SK-N-DZ (cell line): ENCODE measurements at places on chromosomes 3 and 15.

GRCh38 chr3:128376516-128376915 lies 90.2 kb downstream of the DNAJB8 start:
- no peak for DNase-seq

DNA sequence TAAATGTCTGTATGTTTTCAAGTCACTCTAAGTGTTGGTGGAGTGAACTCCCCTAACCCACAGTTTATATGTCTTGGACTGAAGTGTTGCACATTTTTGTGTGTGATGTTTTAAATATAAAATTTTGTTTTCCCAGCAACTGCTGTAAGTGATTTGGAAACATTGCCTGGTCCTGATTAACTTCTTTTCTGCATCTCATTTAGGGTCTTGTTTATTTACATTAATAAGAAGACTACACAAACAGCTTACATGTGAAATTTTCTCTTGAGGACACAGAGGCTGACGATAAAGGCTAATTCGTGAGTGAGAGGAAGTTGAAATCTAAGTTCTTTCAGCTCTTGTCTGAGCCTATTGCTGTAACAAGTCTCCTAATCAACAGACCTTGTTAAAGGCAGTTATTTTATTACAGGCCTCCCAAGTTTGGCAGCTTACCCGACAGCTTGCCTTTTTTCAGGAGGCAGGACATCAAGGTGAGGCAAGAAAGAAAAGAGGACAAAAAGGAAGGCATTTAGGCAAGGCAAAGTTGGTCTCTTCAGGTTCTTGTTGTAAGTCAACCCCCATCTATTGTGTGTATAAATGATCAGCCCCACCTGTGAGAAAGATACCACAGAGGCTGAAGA lies 177.7 kb upstream of the NR2E3 start:
- DNase-seq, result no peak

DNA sequence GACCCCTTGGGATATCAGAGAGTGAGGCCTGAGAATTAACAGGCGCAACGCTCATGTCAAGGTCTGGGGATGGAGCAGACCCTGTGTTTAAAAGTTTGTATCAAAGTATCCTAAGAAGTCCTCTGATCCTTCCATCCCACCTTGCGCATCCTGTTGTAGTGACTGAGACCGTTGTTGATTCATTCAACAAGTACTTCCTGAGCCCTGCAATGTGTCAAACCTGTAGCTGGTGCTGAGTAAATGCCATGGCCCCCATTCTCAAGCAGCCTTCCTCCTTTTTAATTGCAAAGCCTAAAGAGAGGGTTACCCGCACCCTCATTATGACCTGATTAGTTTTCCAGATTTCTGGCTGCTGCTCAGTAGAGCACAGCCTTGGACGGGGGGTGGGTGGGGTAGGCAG lies 46.4 kb downstream of the RPLP1 start:
- DNase-seq, result no peak

- no peak for DNase-seq
Observed at GRCh38 chr3:94093151-94093550, 30.3 kb downstream of the NSUN3 start.

- no peak for DNase-seq
Observed at GRCh38 chr15:86446253-86446640, 366.6 kb downstream of the AGBL1 start.

GRCh38 chr15:66849393-66849745 lies 147.3 kb downstream of the SMAD6 start:
- no peak for DNase-seq

DNA sequence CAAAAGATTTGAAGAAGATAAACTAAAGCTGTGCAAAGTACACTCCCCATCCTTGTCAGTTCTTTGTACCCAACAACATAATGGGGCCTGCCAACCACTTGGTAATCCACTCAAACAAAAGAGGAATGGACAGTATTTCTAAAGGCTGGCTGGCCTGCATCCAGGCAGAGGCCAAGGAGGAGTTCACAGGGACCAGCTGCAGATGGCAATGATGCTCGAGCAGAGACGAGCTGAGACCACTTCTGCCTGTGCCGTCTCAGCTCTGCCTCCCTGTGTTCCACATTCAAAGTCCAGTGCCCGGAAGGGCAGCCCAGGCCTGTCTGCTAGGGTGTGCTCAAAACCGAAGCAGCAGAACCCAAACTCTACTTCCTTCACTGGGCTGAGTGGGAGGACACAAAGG lies 14.3 kb downstream of the CXCR6 start:
- no peak for DNase-seq
